GM19239 (cell line): ENCODE measurements at places on chromosomes 1 and 21.

DNA sequence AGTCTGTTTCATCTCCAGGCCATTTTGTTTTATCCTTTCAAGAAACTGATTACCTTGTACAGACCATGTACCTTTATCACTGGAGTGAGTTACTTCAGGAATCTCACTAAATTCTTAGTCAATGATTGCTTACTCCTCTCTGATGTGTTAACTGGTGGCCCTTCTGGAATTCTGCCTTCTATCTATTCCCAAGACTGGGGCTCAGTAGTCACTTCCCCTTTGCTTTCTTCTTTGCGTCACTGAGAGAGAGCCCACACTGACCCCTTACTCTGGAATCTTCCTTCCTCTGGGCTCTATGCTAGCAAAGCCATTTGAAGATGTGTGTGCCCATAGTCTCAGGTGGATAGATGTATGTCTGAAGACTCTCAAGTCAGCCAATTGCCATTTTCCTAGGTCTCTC, 34.6 kb downstream of the XCL2 start:
- DNase-seq = no peak

GRCh38 chr1:3499611-3500010, 45.1 kb downstream of the ARHGEF16 start:
- DNase-seq = no peak

- no peak for DNase-seq
These were observed 339.2 kb upstream of the KAZN start for GRCh38 chr1:14259191-14259757.

GRCh38 chr21:16186742-16187141, 457.0 kb downstream of the USP25 start:
- DNase-seq = no peak

DNA sequence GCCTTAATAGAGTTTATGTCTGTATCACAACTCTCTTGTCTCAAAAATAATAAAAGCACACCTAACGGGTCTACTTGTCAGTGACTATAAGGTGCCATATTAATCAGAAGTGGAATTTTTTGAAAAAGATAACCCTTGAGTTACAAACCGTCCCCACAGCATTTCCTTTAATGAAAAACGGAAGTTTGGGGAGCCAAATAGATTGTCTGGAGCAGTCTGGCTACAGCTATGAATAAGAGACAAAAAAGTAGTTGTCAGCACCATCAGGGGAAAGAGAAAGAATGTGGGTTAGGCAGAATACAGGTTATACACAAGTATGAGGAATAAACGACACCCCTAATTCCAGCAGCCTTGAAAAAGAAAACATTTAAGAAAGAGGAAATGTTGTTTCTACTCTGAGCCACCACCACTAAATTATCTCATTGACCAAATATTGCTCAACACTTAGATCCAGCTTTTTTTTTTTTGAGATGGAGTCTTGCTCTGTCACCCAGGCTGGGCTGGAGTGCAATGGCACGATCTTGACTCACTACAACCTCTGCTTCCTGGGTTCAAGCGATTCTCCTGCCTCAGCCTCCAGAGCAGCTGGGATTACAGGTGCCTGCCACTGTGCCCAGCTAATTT, 29.4 kb upstream of the USP24 start:
- no peak for DNase-seq

- DNase-seq = no peak
These were observed 44.1 kb upstream of the TSPAN2 start for GRCh38 chr1:115133440-115133839.

- no peak for DNase-seq
These were observed 134.2 kb downstream of the TLR5 start for GRCh38 chr1:223008808-223009207.

DNA sequence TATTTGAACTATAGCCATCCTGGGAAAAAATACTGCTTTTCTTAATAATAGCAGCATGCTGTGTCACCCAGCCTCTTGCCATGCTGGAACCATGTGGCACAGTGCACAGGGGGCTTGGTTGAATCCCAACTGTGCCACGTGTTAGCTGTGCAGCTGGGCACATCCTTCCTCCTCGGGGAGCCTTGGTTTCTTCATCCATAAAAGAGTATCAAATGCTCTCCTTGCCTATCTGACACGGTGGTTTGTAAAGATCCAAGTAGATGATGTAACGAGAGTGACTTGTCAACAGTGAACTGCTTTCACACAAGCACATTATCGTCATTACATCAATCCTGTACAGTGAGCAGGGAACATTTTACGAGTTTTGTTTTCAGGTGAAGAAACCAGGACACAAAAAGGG, 24.4 kb downstream of the VASH2 start:
- no peak for DNase-seq

GRCh38 chr1:223444411-223444810, 51.2 kb downstream of the CCDC185 start:
- no peak for DNase-seq

DNA sequence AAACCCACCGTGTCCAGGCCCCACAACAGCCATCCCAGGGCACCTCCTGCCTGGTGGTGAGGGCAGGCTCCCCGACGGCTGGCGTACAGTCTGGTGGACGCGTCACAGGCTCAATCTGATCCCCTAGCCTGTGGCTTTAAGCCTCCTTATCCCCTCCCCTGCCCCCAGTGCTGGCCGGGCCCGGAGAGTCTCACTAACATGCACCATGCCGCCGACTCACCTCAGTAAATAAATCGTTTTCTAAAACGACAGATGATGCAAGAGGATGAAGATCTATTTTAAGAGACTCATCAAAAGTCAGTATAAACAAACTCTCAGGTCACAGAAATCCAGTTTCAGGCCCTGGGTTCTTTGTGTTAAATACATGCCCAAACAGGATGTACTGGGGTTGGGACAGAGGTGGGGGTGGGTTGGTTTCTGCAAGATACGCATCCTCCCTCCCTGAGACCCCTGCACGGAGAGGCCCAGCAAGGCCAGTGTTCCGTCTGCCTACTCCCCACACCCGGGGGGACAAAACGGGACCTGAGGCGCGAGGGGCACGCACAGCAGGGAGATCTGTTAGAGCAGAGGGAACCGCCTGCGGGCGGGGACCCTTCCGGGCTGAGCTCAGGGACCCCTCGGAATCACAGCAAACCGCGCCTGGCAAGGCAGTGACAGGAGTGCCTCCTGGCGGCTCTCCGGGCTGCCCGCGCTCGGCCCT, 3.1 kb downstream of the PANK4 start:
- DNase-seq = no peak

DNA sequence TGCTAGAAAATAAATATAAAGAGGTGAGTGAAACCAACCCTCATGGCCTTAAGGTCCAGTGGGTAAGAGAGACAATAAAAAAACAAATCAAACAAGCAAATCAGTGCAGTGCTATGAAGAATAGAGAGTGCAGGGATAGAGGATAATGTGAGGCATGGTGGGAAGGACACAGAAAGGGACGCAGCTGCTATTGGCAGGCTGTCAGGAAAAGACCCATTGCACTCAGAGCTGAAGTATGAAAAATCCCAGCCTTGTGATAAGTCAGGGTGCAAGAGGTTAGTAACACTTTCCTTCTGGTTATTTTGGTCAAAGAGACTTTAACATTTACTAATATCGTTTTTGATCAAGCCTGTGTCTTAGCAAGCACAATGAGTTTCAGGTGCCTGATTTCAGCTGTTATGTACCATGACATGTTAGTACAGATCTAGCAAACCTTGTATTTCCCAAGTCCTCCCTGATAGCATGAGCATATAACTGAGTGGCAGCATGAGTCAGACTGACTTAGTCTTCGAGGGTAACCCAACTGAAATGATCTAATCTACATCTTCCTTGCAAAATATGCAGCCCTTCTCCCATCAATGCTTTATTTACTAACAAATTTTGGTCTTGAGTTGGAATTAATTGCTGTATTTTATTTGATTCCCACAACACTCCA, 31.7 kb downstream of the CHML start:
- no peak for DNase-seq

- no peak for DNase-seq
These were observed 99.1 kb upstream of the ARTN start for GRCh38 chr1:43834280-43835081.

DNA sequence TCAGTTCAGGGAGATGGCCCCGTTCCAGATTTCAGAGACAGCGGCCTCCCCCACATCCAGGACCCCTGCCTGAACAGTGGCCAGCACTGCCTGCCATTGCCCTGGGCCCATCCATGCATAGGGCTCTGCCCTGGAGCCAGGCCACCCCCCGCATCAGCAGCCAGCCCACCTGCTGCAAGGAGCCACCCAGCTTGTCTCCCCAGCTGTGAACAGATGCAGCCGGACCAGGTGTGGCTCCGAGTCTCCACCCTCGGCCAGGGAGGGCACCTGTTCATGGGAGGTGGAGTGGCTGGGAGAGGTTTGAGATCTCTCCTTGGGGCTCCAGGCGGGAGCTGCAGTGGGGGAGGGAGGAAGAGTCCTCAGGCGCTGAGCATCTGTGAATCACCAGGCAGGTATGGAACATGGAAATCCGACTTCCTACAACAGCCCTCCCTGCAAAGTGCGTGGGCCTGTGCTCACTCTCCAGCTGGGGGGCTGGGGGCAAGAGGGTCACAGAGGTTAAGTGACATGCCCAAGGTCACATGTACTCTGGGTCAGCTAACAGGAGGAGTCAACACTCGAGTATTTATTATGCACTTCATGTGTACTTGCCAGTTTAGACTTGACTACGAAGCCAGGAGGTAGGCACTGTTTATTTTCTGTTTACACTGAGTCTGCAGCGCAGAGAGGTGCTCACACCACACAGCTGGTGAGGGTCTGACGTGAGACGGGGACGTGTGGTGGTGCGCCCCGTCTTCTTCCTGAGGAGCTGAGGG, 4.8 kb upstream of the HES5 start:
- no peak for DNase-seq

- no peak for DNase-seq
These were observed 65.1 kb upstream of the DMRTA2 start for GRCh38 chr1:50488356-50488755.

GRCh38 chr1:50832167-50832566, 127.9 kb downstream of the FAF1 start:
- no peak for DNase-seq

DNA sequence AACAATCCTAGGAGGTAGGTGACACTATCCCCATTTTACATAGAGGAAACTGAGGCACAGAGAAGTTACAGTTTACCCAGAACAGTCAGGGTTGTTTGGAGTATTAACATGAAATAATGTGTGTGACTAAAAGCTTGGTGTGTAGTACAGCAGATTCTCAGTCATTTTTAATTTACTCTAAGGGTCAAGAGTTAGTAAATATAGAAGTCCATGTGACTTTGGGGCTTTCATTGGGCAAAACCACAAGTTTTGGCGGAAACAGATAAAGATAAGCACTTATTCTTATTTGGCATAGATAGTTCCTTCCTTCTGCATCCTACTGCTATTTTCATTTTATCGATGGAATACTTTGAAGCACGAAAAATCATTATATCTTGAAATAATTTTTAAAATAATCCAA, 128.5 kb downstream of the DNM3 start:
- DNase-seq = no peak

DNA sequence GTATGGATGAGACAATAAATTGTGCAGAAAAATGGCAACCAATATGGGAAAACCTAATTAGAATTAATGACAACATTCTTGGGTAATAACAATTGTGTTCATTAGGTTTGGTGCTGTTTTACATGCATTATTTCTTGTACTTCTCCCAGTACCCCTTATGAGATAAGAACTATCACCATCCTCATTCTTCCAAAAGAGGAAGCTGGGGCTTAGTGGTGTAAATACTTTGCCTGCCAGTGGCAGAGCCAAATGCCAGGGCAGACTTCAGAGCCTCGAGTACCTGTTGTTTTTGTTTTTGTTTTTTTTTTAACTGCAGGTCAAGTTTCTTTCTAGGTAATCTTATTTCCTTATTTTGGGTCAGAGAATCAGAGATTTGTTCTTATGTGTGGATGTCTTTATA, 206.4 kb downstream of the RHOU start:
- no peak for DNase-seq

DNA sequence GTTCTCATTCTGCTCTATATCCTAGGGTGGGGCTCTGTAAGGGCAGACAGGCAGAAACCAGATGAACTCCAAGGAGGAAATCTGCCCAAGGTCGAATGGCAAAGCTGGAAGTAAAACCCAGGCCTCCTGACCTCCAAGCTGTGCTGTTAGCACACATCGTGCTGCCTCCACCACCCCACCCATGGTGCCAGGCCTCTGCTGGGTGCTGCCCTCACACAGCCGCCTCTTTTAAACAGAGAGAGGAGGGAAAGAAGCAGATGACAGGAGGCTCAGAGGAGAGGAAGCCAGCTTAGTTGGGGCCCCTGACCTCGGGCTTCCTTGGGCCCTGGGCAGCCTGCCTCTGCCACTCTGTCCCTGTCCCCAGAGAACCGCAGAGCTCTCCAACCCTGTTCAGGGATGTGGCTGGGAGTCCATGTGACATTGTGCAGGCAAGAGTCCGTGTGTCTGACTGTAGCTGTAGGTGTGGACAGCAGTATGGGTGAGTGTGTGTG, 1.1 kb downstream of the SYNC start:
- DNase-seq = no peak

- no peak for DNase-seq
These were observed 92.0 kb upstream of the BARHL2 start for GRCh38 chr1:90809093-90809492.

DNA sequence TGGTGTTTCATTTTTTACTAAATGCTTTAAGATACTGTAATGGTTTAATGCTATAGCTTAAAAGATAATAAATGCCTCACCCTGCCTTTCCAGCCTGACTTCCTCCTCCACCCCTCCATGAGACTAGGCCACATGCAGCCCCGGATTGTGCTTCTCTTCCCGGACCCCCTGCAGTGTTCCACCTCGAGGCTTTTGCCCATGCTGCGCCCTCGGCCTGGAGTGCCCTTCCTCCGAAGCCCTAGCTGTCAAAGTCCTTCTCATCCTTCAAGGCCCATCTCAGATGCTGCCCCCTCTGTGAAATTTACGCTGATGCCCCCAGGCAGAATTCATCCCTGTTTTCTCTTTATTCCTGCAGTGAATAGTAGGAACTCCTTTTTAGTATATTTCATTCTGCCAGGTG, 98.5 kb downstream of the ATP5PO start:
- DNase-seq = no peak

GRCh38 chr1:56808410-56808809, 10.8 kb downstream of the FYB2 start:
- DNase-seq = no peak

GRCh38 chr1:67792103-67792502, 41.2 kb downstream of the GNG12 start:
- DNase-seq = no peak

GRCh38 chr21:29157080-29157479, 26.6 kb downstream of the MAP3K7CL start:
- DNase-seq = no peak

- no peak for DNase-seq
These were observed 90.1 kb upstream of the SLC25A33 start for GRCh38 chr1:9449110-9449627.

DNA sequence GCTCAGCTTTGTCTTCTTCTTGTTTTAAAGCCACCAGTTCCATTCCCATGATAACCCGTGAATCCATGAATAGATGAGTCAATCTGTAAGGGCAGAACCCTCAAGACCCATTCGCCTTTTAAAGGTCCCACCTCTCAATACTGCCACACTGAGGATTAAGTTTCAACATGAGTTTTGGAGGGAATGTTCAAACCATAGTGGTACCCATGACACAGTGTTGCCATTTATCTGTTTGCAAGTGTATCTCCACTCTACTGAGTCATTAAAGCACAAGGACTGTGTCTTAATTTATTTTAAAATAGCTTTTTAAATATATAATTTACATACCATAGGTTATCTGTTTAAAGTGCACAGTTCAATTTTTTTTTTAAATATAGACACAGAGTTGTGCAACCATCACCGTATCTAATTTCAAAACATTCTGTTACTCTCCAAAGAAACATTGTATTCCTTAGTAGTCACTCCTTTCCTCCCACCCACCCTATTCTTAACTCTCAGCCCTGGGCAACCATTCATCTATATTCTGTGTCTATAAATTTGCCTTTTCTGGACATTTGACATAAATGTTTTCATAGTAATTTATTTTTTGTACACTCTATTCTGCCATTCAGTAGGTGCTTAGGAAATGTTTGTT, 4.8 kb upstream of the IL24 start:
- DNase-seq = no peak
